ENCODE measurements at places on chromosomes 1 and 21. TPM values are rescaled to one million over a fixed set of nuclear protein-coding genes. Genes with fewer than 3 reads are reported as not detected.

Gene CAPN8
- total RNA-seq, result not detected

Gene CD1E
- total RNA-seq, result not detected

Gene SLC6A9
- total RNA-seq, result not detected

DNA sequence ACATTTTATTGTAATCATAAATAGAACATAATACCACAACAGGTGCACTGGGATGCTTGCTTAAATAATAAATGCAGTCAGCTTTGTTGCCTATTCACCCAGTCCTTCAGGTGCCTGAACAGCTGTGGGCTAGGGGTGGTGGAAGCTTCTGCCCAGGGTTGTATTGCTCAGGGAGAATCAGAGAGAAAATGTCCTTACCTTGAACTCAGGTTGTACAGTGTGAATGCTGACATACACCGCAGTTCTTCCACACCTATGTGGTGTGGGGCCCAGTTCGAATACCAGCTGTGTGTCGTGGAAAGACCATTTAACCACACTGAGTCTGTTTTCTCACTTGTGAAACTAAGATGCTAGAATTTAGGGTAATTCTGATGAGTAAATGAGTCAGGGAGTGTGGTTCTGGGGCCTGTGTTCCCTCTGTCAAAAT is 115.7 kb upstream of the ATP1A1 start:
- no peak overlapping the region for H3K4me3 ChIP-seq
- DNase-seq, result no peak
- H3K4me1 ChIP-seq, result no peaks in the 10 kb centered on the region
- no peaks in the 10 kb centered on the region for H3K36me3 ChIP-seq

GRCh38 chr1:248841702-248842395 is 3.8 kb downstream of the ZNF672 start:
- peak; percentile 56 for DNase-seq
- no peaks in the 10 kb centered on the region for H3K36me3 ChIP-seq
- H3K27me3 ChIP-seq, result no peaks in the 10 kb centered on the region
- H3K4me3 ChIP-seq, result no peak overlapping the region
- peak overlapping the region; percentile 99 for H3K27ac ChIP-seq
- H3K4me1 ChIP-seq, result peaks cover 55% of the 10 kb centered on the region

- H3K4me1 ChIP-seq, result no peaks in the 10 kb centered on the region
- H3K27ac ChIP-seq, result no peak overlapping the region
- H3K36me3 ChIP-seq, result no peaks in the 10 kb centered on the region
- no peaks in the 10 kb centered on the region for H3K27me3 ChIP-seq
- no peak for DNase-seq
- no peak overlapping the region for H3K4me3 ChIP-seq
These were observed 38.6 kb downstream of the C21orf91 start for GRCh38 chr21:17780539-17780938.

DNA sequence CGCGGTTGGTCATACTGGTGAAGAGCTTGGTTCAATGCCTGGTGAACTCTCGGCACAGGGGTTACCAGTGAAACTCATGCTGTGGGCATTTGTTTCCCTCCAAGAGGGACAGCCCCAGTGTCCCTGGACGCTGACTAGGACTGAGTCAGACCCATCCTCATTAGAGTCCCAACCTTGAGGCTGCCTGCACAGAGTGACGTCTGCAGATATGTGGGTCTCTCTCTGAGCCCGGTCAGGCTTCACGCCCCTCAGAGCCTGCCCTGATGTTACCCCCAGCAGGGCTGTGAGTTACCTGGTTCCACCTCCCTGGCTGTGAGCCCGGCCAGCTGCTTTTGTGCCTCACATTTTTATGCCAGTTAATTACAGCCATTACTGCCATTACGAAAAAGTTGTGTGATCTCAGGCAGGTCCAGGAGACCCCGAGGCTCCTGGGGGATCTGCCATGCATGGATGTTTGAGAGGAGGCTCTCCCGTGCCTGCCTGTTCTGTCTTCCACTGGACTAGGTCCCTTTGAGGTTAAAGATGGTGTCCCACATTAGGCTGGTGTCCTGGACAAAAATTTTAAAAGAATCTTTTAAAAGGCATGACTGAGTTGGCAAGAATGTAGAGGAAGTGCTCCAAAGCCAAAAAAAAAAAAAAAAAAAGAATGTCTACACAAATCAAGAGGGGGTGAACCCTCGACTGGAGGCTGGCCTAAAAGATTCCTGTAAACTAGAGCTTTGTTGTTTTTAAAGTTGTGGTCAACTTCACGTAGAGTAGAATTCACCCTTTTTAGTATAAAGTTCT is 36.6 kb upstream of the PADI1 start:
- H3K27me3 ChIP-seq, result peaks cover 5% of the 10 kb centered on the region
- no peaks in the 10 kb centered on the region for H3K36me3 ChIP-seq
- H3K4me3 ChIP-seq, result no peak overlapping the region
- no peak for DNase-seq
- H3K4me1 ChIP-seq, result peaks cover 10% of the 10 kb centered on the region

DNA sequence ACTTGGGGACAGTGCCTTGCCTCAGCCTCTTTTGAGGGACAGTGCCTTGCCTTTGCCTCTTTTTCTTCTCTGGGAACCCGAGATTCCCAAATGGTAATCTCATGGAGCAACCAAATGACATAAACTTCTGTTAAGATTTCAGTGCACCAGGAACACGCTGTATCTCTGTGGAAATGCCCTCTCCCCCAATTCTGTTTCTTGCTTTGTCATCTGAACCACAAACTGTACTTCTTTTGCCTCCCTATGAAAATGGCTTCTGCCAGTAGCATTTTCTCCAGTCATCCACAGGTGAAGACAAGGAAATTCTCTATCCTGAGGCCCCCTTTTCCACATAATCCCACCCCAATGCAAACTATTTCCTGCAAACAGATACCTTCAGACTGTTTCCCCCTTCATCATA is 66.3 kb downstream of the OMA1 start:
- no peaks in the 10 kb centered on the region for H3K4me1 ChIP-seq
- no peaks in the 10 kb centered on the region for H3K36me3 ChIP-seq
- no peak overlapping the region for H3K4me3 ChIP-seq
- H3K27ac ChIP-seq, result no peak overlapping the region

GRCh38 chr1:112618114-112618720 is 724 bp downstream of the ST7L start:
- H3K36me3 ChIP-seq, result peaks cover 21% of the 10 kb centered on the region
- H3K27me3 ChIP-seq, result no peaks in the 10 kb centered on the region
- H3K4me3 ChIP-seq, result peak overlapping the region; percentile 94
- DNase-seq, result no peak

DNA sequence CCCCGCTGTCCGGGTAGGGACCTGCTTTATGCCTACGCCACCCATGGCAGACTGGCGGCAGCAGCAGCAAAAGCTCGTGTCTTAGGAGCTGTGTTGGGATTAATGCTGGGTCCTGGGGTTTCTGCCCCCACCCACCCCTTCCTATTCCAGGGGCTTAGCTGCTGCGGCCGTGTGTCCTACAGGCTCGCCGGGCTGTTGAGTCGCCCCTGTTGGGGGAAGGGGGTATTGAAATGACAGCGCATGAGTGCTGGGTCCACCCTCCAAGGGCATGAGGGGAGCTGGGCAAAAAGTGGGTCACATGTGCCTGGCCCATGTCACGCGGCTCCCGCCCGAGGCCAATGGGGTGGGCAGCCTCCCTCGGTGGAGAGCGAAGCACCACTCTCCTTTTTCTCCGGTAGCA is 118.3 kb upstream of the COL6A1 start:
- H3K4me3 ChIP-seq, result no peak overlapping the region
- no peaks in the 10 kb centered on the region for H3K4me1 ChIP-seq
- no peaks in the 10 kb centered on the region for H3K36me3 ChIP-seq
- no peak for DNase-seq
- H3K27ac ChIP-seq, result no peak overlapping the region

DNA sequence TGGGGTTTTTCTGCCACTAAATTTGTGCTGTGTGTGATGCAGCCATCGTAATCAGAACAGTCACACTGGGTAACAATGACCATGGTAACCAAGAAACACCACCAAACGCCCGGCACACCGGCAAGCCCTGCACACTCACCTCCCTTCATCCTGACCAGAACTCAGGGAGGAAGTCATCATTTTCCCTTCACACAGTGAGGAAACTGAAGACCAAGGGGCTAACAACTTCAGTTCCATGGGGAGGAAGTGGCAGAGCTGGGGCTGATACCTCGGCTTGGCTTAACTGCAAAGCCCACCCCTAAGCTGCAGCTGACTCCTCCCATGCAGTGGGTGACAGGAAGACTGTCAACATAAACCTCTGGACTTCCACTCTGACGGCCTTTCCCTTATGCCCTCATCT is 69.3 kb upstream of the BCAR3 start:
- DNase-seq, result no peak
- no peaks in the 10 kb centered on the region for H3K27me3 ChIP-seq
- no peak overlapping the region for H3K4me3 ChIP-seq

- H3K27me3 ChIP-seq, result peaks cover 21% of the 10 kb centered on the region
- DNase-seq, result no peak
- no peaks in the 10 kb centered on the region for H3K36me3 ChIP-seq
- H3K27ac ChIP-seq, result no peak overlapping the region
- H3K4me1 ChIP-seq, result no peaks in the 10 kb centered on the region
These were observed 60.2 kb upstream of the CFAP126 start for GRCh38 chr1:161427733-161428516.

GRCh38 chr21:28257276-28257675 is 735.4 kb downstream of the LTN1 start:
- H3K27me3 ChIP-seq, result no peaks in the 10 kb centered on the region
- no peak overlapping the region for H3K27ac ChIP-seq
- no peak overlapping the region for H3K4me3 ChIP-seq
- no peaks in the 10 kb centered on the region for H3K4me1 ChIP-seq
- no peak for DNase-seq

- peaks cover 8% of the 10 kb centered on the region for H3K4me1 ChIP-seq
- H3K27ac ChIP-seq, result no peak overlapping the region
- no peak overlapping the region for H3K4me3 ChIP-seq
- no peak for DNase-seq
- H3K36me3 ChIP-seq, result no peaks in the 10 kb centered on the region
- H3K27me3 ChIP-seq, result no peaks in the 10 kb centered on the region
These were observed 3.2 kb downstream of the LRRC42 start for GRCh38 chr1:53949023-53949990.

DNA sequence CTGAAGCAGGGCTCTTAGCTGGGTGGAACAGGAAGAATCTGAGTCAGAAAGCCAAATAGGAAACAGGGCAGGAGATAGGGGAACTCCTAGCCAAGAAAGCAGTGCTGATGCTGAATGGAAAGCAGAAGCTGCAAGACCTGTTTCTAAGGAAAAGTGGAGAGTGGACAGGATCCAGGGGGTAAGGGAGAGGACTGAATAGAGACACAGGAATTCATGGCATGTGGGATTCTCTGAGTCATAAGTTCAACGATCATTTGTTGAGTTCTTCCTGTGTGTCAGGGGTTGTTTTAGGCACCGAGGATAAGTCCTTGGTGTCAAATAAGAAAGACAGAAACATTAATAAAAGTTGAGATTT is 153.8 kb upstream of the FGGY start:
- peak overlapping the region; percentile 89 for H3K27ac ChIP-seq
- no peak for DNase-seq
- no peak overlapping the region for H3K4me3 ChIP-seq
- no peaks in the 10 kb centered on the region for H3K36me3 ChIP-seq
- H3K4me1 ChIP-seq, result peaks cover 27% of the 10 kb centered on the region

DNA sequence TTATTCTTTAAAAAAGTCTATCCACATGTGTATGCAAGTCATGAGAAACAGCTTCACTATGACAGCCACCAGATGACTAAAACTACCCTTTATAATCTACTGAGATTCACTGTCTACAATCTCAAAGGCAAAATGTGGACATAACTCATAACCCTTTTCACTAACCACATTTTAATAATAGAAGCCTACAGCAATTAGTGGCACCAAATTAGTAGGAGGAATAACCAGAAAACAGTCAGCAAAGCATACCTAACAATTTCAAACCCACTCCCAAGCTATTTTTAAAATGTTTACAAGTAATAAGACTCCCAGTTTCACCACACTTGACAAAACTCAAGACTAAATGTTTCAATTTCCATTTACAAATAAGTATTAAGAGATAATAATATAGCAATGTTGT is 442.9 kb downstream of the PTPRC start:
- DNase-seq, result no peak
- H3K27me3 ChIP-seq, result no peaks in the 10 kb centered on the region
- no peak overlapping the region for H3K4me3 ChIP-seq
- H3K36me3 ChIP-seq, result no peaks in the 10 kb centered on the region

DNA sequence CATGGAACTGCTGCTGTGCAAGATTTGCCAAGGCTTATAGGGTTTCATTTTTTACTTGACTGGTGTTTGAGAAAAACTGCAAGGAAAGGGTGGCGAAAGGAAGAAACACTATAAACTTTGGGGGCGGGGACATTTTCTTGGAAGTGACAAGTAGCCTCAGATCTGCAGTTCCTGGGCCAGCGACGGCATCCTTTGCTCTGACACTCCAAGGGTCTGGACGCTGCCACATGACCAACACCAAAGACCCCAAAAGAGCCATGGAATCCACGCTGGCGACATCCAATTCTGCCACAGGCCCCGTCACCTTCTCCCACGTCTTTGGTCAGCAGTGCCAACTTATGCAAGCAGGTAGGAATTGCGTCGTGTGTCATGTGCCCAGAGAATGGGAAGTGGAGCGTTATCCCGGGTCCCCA is 193.4 kb downstream of the PRDM2 start:
- peak overlapping the region; percentile 53 for H3K4me3 ChIP-seq
- H3K4me1 ChIP-seq, result peaks cover 4% of the 10 kb centered on the region
- H3K36me3 ChIP-seq, result no peaks in the 10 kb centered on the region
- H3K27ac ChIP-seq, result no peak overlapping the region

- H3K36me3 ChIP-seq, result peaks cover 23% of the 10 kb centered on the region
- H3K27me3 ChIP-seq, result no peaks in the 10 kb centered on the region
- DNase-seq, result no peak
These were observed 64.4 kb downstream of the SLC37A1 start for GRCh38 chr21:42578034-42578433.

GRCh38 chr1:65758128-65758527 is 34.6 kb upstream of the PDE4B start:
- H3K27me3 ChIP-seq, result no peaks in the 10 kb centered on the region
- no peaks in the 10 kb centered on the region for H3K36me3 ChIP-seq
- H3K27ac ChIP-seq, result no peak overlapping the region

- no peaks in the 10 kb centered on the region for H3K36me3 ChIP-seq
- H3K4me3 ChIP-seq, result no peak overlapping the region
- H3K27me3 ChIP-seq, result no peaks in the 10 kb centered on the region
- no peak for DNase-seq
These were observed 9.1 kb upstream of the TMEM61 start for GRCh38 chr1:54971317-54971791.

DNA sequence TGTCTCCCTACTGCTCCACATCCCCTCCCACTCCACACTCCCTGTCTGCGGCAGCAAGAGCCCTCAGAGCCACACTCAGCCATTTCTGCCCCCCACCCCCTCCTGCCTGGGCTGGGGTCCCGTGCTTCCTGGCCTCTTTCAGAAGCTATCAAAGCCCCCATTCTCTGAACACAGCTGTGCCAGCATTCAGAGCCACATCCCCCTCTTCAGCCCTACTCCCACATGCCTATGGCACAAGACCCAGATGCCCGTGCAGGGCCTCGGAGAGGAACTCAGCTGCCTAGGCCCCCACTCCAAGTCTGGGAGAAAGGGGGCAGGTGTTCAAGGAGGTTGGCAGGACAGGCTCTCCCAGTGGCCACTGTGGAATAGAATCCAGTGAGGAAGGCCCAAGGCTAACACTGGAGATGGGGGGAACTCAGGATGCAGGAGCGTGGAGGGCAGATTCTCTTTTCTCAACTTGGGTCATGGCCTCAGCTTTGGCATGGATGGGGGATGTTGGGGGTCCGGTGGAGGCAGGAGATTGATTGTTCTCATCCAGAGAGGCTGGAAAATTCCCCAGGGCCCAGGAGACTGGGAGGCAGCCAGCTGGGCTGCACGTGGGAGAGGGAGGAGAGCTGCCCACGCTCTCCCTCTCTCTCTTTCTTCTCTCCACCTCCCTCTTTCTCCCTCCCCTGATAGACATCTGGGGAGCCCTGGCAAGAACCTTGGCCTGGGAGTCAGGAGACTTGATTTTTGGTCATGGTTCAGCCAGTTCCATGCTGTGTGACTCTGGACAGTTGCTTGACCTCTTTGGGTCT is 3.5 kb upstream of the BCAN start:
- H3K27ac ChIP-seq, result no peak overlapping the region
- H3K36me3 ChIP-seq, result no peaks in the 10 kb centered on the region
- H3K4me1 ChIP-seq, result peaks cover 14% of the 10 kb centered on the region
- H3K4me3 ChIP-seq, result no peak overlapping the region
- peaks cover 15% of the 10 kb centered on the region for H3K27me3 ChIP-seq

Data from gastrocnemius medialis (tissue), 4 donors.